H4 (cell line): ENCODE measurements at places on chromosomes 2 and 18. TPM values are rescaled to one million over a fixed set of nuclear protein-coding genes. Genes with fewer than 3 reads are reported as not detected.

The GPBAR1 gene
- total RNA-seq: 0.37 TPM in 1 of 2 replicates, not detected in the other

DNA sequence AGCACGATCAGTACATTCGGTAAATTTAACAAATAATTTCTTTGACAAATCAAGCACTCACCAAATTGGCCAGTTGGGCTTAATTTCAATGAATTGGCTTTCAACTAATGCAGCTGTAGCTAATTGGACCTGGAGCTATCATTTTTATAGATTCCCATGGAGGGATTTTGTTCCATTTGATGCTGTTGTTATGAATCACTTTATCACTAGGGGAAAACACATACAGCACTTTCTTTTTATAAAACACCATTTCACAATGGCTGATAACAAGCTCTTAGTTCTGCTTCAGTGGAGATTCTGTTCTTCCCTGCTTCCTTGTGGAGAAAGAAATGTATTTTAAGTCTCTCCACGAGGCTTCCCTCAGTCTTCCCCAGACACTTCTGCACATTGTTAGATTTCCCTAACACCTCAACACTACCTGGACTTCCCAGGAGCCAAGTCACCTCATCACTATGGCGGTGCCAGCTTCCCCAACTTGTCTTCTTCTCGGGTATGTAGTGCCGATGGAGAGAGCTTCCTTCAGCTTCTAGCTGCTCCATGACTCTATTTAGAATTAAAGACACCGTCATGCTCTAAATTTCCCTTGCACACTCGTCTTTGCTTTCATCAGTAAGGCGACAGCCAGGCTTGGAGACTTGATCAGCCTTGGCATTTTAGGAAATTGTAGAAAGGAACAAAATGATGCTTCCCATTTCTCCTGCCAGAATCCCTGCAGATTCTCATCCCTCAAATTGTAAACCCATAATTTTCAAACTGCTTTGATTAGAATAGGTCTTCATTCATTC, 72.0 kb downstream of the INPP5D start:
- DNase-seq: no peak

The SCYGR4 gene
- total RNA-seq: not detected in 2 replicates

- DNase-seq: no peak
These were observed 906.7 kb downstream of the NRXN1 start for GRCh38 chr2:50125246-50125645.

GRCh38 chr2:204260162-204260877, 285.0 kb upstream of the PARD3B start:
- DNase-seq: peak; percentile 65

- no peak for DNase-seq
These were observed 152.8 kb downstream of the TMEM18 start for GRCh38 chr2:524442-524841.

DNA sequence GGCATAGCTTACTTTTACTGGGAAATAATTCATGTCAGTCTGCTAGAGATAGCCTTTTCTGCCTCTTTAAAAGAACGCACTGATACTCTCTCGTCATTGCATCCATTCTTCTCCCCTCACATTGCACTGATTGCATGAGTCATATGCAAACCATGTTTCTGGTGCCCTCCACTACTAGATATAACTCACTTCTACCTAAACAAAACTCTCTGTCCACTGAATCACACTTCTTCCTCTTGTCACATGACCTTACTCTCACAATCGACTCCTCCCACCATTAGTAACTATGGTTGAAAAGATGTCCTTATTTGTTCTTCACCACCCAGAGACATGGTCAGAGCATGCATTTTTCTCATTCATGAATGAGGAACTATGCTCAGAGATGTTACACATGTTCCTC, 158.0 kb downstream of the CSRNP3 start:
- peak; percentile 77 for DNase-seq

DNA sequence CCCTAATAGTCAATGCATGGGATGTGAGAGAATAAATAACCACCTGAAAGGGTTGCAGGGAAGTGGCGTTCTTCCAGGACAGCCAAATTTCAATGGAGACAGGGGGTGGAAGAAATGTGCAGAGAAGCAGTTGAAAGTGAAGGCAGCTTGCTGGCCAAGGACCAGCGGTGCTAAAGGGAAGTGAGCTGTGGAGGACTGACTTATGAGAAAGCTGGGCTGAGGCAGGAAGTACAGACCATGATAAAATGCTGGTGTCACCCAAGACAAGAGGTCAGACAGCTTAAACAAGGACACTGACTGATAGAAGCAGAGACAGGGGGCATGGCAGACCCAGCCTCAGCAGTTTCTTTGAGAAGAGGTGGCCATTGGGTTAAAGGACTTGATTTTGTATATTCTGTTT, 106.7 kb downstream of the DTNB start:
- no peak for DNase-seq

DNA sequence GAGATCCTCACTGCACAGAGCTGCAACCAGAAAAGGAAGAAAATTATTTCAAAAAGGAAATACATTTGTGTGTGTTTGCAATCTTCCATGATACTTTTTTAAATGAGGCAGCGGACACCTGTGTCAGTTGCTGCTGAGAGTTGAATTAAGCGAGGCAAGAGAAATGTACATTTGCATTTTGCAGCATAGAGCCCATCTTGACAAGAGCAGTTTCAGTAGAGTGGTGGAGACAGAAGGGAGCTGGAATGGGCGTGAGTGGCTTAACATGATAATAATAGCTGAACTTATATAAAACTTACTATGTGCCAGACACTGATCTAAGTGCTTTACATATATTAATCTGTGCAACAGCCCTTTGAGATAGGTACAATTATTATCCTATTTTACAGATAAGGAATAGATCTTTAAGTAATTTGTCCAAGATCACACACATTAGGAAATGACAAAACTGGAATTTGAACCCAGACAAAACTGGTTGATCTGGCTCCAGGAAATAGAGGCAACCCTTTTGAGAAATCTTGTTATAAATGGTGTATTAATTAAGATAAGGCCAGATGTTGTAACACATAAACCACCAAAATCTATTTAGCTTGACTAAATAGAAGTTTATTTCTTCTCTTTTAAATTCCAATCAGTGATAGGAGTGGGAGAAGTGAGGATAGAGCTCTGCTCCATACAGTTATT, 68.7 kb downstream of the SDC1 start:
- DNase-seq: no peak

DNA sequence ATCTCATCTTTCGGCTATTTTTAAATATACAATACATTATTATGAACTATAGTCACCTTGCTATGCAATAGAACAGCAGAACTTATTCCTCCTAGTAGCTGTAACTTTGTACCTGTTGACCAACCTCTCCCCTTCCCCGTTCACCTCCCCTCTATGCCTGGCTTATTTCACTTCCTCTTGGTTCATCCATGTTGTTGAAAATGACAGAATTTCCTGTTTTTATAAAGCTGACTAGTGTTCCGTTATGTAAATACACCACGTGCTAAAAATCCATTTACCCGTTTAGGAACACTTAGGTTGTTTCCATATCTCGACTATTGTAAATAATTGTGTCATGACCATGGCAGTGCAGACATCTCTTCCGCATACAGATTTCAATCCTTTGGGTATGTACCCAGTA, 10.3 kb downstream of the ALPI start:
- no peak for DNase-seq

- no peak for DNase-seq
These were observed 123.3 kb downstream of the NCK2 start for GRCh38 chr2:105868060-105868459.

DNA sequence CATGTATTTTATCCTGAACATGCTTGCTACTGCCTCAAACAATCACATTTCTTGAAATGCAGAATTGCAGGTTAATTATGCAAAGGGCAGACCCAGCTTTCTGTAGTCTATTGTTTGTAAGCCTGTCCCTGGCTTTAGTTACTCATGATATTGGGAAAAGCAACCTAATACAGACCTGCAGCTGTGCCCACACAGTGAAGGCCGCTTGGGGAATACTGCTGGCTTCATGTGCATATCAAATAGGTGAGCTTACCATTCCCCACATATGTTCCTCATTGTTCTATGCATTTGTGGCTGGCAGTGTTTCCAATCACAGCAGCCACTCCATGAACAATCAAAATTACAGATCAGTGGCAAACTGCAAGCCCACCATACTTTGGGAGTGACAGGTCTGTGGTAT, 186.3 kb downstream of the TMEM163 start:
- DNase-seq: no peak

DNA sequence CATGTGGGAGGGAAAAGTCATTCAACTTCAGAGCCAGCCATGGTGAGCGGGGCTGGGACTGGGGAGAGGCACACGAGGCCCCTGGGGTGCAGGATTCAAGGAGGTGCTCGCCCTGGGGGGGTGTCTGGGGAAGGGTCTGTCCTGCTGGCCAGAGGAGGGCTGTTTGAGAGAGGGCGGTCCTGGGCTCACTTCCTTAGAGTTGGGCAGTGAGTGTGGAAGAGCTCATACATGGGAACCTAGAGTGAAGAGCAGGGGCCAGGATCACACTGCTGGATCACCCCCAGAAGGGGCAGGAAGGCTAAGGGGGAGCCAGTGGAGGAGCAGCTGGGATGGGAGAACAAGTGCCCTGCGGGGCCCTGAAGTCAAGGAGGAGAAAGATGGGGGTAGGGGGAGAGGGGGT, 6.5 kb downstream of the SH3BP4 start:
- no peak for DNase-seq

GRCh38 chr2:234375176-234375880, 121.6 kb downstream of the ARL4C start:
- DNase-seq: no peak

The EPB41L3 gene
- 10.3 and 14.1 TPM in 2 replicates for total RNA-seq

- DNase-seq: no peak
These were observed 167.7 kb downstream of the VAPA start for GRCh38 chr18:10081492-10081891.

The SH3BP4 gene
- 63.9 and 78.6 TPM in 2 replicates for total RNA-seq
